ENCODE measurements at places on chromosomes 3 and 15. TPM values are rescaled to one million over a fixed set of nuclear protein-coding genes. Genes with fewer than 3 reads are reported as not detected.

Gene FBXO40
- not detected for total RNA-seq

Gene CHL1
- total RNA-seq, result not detected

Gene GRK7
- total RNA-seq, result not detected

Gene ISLR2
- 0.15 TPM for total RNA-seq
